ENCODE measurements at places on chromosomes 5 and 9. TPM values are rescaled to one million over a fixed set of nuclear protein-coding genes. Genes with fewer than 3 reads are reported as not detected.

The BTNL3 gene
- not detected for total RNA-seq

The CTNND2 gene
- 0.18 TPM for total RNA-seq

The INSL4 gene
- total RNA-seq, result not detected

The CNTFR gene
- total RNA-seq, result not detected

The CHSY3 gene
- total RNA-seq, result 0.78 TPM

The OR1J2 gene
- not detected for total RNA-seq

The NUP188 gene
- total RNA-seq, result 55.3 TPM

The ESM1 gene
- 18.1 TPM for total RNA-seq

The ANKRD34B gene
- not detected for total RNA-seq

The AHRR gene
- total RNA-seq, result 0.18 TPM

The RASGEF1C gene
- not detected for total RNA-seq

The MARCOL gene
- total RNA-seq, result not detected

The OR1B1 gene
- total RNA-seq, result not detected

The PCDHA10 gene
- total RNA-seq, result 0.04 TPM

The TLX3 gene
- total RNA-seq, result not detected

The ZBTB43 gene
- 10.5 TPM for total RNA-seq

The NTNG2 gene
- total RNA-seq, result 0.03 TPM

The DNAJB5 gene
- 12.9 TPM for total RNA-seq

The TAF11L10 gene
- not detected for total RNA-seq

The SURF1 gene
- 18.5 TPM for total RNA-seq

The NMRK1 gene
- 20.3 TPM for total RNA-seq

The PTGS1 gene
- total RNA-seq, result 3.4 TPM

Measured in foreskin keratinocyte (primary cell).